T-helper 1 cell treated with Interleukin-12 subunit alpha and Interleukin-12 subunit beta and Interleukin-4 antibody, amounts not matched to agents 30 ng/mL and 1 ng/mL, for 36 hours (primary cell): ENCODE measurements at places on chromosomes 5 and 9. TPM values are rescaled to one million over a fixed set of nuclear protein-coding genes. Genes with fewer than 3 reads are reported as not detected.

TMC1 gene
- total RNA-seq: 0.27 TPM in 1 of 2 replicates, not detected in the other

LCN9 gene
- total RNA-seq: not detected in 2 replicates

PCDHGA5 gene
- 0.46 and 0.49 TPM in 2 replicates for total RNA-seq

ATP6V0E1 gene
- total RNA-seq: 184 and 193 TPM in 2 replicates

SEMA5A gene
- total RNA-seq: 0.05 and 0.44 TPM in 2 replicates

MUSK gene
- total RNA-seq: not detected in 2 replicates

PTGER4 gene
- 85.1 and 85.7 TPM in 2 replicates for total RNA-seq

RLN1 gene
- 0.80 and 1.9 TPM in 2 replicates for total RNA-seq

PGM5 gene
- total RNA-seq: not detected in 2 replicates

SPAAR gene
- total RNA-seq: not detected in 2 replicates

CTXN3 gene
- not detected in 2 replicates for total RNA-seq

FPGS gene
- total RNA-seq: 89.5 and 94.8 TPM in 2 replicates

ZNF883 gene
- total RNA-seq: 0.15 TPM in 1 of 2 replicates, not detected in the other

MEIKIN gene
- total RNA-seq: not detected in 2 replicates
